Activated B cell treated with CpG ODN at 0.5 μM for 24 hours (primary cell): ENCODE measurements at places on chromosomes 12 and 14.

- DNase-seq, result no peak
Measured at GRCh38 chr12:83042441-83043200, 355.9 kb downstream of the TMTC2 start.

- no peak for DNase-seq
Measured at GRCh38 chr12:58026897-58027891, 85.8 kb downstream of the ATP23 start.

DNA sequence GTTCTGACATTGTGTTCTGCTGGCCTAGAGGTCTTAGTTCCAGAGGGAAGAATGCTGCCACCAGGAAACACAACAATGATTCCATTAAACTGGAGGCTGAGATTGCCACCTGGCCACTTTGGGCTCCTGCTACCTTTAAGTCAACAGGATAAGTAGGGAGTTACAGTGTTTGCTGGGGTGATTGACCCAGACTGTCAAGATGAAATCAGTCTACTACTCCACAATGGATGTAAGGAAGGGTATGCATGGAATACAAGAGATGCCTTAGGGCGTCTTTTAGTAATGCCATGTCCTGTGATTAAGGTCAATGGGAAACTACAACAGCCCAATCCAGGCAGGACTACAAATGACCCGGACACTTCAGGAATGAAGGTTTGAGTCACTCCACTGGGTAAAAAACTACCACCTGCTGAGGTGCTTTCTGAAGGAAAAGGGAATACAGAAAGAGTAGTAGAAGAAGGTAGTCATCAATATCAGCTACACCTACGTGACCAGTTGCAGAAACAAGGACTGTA is 852.6 kb downstream of the LRFN5 start:
- DNase-seq, result no peak

DNA sequence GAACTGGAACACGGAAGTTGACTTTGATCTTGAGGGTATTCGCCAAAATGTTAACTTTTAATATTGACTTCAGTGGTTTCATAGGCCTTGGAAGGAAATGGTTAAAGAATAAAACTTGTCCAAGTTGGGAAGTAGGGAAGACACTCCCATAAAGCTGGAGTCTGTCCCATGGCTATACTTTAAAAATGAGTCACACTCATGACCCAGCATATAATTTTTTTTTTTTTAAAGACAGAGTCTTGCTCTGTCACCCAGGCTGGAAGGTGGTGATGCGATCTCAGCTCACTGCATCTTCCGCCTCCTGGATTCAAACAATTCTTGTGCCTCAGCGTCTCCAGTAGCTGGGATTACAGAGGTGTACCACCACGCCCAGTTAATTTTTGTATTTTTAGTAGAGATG is 19.6 kb downstream of the TMPRSS12 start:
- no peak for DNase-seq

GRCh38 chr14:91545204-91545603 is 35.1 kb upstream of the PPP4R3A start:
- no peak for DNase-seq

- DNase-seq, result no peak
Measured at GRCh38 chr12:111748867-111749266, 17.9 kb upstream of the ALDH2 start.

DNA sequence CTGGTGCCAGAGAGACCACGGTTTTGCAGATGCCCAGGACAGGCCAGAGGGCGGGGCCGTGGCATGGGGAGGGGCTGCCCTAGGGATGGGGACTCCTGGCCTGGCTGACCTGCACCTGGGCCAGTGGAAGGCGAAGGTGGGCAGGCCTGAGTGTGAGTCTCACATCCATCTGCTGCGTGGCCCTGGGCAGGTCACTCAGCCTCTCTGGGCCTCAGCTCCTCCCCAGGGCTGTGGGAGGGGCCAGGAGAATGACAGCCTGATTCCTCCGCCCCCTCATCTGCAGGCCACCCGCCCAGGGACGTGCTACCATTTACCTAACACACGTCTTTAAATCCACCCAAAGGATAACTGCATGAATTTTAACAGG is 90.9 kb downstream of the GALNT9 start:
- DNase-seq, result no peak

DNA sequence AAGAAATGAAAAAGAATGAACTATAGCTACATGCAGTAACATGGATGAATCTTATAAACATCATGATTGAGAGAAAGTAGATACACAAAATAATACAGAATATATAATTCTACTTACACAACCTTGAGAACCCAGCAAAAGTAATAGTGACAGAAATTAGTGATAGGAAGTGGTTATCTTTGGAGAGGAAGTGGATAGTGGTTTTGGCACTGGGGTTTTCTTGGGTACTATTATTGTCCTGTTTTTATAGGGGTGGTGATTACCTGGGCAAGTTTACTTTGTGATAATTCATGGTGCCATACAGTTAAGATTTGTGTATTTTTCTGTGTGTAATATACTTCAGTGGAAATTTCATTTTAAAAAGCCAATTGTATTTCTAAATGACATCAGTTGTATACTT is 352.7 kb downstream of the AEBP2 start:
- no peak for DNase-seq

DNA sequence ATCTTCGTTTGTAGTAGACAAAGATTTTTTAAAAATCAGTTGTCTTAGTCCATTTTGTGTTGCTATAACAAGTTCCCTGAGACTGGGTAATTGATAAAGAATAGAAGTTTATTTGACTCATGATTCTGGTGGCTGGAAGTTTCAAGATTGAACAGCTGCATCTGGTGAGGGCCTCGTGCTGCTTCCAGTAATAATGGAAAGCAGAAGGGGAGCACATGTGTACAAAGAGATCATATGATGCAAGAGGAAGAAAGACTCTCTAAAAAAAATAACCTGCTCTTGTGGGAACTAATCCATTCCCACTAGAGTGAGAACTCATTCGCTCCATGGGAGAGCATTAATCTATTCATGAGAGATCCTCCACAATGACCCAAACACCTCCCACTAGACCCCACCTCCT is 24.8 kb downstream of the MUCL1 start:
- DNase-seq, result no peak

GRCh38 chr12:54368709-54369596 is 4.7 kb upstream of the GPR84 start:
- DNase-seq, result peak; percentile 78

DNA sequence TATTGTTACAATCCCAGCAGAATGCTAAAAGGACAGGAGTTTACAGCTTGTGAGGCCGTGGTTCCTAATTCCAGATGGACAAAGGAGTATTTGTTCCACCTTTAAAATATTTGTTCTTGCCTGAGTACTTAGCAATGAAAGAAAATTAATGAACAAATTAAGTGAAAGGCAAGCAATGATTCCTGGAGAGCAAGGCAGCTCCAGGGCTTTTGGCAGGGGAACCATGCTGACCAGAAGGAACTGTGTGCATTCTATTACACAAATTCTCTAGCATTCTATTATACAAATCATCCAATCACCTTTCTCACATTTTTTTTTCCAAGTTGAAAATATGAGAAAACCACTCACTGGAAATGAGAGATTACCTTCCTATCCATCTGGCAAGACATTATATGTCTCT is 1.8 kb upstream of the BMAL2 start:
- DNase-seq, result no peak

DNA sequence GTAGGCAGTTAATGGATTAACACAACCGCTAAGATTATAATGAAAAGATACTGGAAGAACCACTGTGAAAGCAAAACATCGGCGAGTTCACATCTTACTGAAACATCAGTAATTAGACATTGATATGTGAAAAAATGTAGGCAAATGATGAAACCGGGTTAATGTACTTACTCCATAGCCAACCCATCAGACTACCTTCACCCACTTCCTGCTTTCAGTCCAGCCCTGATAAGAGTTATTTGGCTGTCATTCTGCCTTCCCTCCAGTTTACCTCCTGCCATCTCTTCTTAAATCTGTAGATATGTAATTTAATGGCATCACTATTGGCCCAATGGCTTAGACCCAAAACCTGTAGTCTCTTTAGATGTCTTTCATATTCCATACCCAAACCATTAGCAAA is 46.0 kb upstream of the LGR5 start:
- no peak for DNase-seq

DNA sequence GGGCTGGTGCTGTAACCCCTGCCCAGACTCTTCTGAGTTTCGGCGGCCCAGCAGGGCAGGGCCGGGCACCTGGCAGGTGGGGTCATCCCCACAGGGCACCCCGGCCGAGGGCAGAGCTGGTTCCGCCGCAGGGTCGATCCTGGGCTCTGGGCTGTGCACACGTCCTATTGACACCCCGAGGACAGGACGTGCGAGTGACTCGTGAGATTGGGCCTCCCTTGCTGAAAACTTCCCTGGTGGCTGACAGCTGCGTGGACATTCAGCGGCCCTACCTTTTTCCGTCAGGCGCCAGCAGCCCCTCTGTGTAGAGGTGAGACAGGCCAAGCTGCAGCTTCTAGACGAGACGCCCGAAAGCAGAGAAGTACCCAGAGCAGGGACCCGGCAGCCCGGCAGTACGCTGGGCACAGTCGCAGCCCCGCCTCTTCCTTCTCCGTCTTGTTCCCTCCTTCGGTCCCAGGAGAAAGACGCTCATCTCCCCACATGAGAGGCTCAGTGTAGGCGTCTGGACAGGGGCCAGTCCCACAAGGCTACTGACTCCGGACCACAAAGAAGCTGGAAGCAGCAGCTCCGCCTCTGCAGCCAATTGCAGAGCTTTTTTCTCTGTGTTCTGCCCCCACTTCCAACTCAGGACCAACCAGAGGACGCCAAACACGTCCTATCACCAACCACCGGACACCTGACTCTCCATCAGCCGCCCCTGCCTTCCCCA is at the start of gene LRCOL1:
LRCOL1 (minus strand) TSS at position 532 of the 709 bp plus-strand sequence. CDS start 4,331 bp downstream, outside the sequence.
- no peak for DNase-seq

DNA sequence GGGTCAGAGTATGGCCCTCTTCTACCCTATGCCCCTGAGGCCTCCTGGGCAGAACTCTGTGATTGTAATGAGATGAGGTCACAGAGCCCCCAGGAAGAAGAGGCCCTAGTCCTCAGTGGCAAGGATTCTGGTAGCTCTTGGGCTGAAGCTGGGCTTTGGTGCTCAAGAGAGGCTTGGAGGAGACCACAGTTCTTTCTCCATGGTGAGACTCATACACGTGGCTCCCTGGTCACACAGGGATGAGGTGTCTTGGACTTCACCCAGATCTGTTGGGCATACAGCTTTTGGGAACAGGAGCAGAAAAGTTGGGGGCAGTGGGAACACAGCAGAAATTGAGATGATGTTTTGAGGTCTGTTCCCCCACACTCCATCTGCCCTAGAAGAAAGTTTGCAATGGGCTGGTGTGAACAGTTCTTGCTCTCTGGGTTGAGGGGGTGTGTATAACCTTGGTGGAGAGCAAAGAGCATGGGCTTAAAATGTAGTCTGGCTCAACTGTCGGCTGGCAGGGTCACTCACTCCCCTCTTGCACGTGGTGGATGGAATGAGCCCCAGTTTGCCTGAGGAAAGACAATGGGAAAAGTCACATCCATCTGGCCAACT is at the start of gene KRT86:
KRT86 (plus strand) TSS at position 125 of the 600 bp plus-strand sequence. CDS start 27,272 bp downstream, outside the sequence.
- DNase-seq, result no peak

DNA sequence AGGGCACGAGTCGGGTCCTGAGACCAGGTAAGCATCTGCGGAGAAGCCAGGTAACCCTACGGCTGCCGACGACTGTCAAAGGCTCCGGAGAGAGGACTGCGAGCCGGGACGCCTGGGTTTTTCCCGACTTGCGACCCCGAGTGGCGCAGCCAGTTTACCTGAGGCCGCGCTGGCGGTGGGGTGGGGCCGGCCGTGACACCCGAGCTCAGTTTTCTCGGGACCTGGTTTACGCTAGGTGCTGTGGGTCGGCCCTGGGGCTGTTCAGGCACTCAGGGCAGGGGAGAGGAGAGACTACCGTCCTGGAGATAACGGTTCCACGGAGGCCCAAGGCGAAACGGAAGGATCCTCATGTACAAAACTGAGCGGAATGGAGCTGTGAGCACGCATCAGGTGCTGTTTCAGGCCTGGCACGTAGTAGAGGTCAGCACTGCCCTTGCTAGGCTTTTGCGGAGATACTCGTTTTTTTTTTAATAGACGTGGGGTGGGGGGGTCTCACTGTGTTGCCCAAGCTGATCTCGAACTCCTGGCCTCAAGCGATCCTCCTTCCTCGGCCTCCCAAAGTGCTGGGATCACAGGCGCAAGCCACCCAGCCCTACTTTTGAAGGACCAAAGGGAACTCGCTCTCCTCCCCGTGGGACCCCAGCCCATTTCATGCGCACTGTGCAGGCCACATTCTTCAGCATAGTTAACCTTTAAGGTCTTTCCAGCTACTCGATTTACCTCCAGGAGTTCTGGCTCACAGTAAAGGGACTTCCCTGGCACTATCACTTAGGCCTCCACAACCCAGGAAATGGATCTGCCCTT is 471 bp downstream of the MTRFR start:
- DNase-seq, result no peak

- DNase-seq, result no peak
Measured at GRCh38 chr14:64463195-64463594, 2.1 kb upstream of the AKAP5 start.

DNA sequence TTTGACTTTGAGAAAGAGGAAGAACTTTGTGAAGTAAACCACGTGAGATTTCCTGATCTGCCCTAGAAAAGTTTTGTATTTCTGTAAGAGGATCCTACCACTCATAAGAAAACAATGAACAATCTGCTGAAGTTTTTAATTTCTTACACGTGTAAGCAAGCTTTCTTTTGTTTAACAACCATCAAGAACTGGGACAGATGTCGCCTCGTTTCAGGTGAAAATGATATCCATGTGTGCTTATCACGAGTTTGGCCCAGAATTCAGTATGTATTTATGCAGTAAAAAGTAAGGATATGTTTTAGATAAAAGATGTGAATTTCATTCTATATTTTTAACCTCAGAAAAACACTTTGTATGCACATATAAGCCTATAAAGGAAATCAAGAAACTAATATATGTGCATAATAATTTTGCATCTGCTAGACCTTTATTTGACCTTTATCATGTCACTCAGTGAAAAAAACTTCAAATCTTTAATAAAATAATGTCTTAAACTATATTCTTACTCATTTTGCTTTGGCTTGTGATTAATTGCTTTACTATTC is 56.9 kb upstream of the DHRS4 start:
- DNase-seq, result no peak

DNA sequence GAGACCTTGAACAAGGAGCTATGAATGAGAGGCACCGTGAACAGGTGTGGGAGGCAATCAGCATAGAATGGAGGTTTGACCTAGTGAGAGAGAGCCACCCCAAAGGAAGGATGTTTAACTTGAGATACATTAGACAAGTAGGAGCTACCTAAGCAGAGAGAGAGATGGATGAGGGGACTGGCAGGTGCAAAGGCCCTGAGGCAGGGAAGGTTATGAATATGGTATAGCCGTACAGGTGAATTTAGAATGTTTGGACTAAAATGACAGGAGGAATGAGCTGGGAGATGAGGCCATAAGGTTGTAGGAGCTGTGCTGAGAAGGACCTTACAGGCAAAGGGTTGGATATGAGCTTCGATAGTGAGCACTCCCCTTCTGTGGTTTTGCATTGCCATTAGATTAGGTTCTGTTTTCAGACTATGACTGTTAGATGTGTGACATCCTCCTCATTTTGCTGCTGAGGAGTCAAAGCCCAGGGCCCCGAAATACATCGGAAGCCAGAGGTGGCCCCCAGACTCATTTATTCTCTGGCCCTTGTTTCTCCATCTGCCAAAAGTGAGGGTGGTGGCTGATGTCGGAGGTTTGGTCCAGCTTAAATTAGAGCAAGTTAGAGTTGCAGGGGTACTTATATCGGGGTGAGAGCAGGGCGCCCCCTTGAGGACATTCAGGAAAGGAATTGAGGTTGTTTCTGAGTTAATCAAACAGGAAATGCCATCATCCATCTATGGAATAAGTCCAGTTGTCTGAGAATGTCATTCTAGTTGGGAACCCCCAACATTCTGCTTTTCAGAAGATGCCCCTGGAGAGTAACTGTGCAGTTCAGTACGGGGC is 29.4 kb downstream of the SLC24A4 start:
- DNase-seq, result no peak
